ENCODE measurements at places on chromosomes 13 and 19.
A peak's percentile ranks its signal among the peaks of the same experiment; 100 is the strongest.

GRCh38 chr13:32851083-32852069, 164.8 kb upstream of the KL start:
- DNase-seq, result no peak

- no peak for DNase-seq
These were observed 277.6 kb downstream of the SLITRK6 start for GRCh38 chr13:85521657-85522056.

DNA sequence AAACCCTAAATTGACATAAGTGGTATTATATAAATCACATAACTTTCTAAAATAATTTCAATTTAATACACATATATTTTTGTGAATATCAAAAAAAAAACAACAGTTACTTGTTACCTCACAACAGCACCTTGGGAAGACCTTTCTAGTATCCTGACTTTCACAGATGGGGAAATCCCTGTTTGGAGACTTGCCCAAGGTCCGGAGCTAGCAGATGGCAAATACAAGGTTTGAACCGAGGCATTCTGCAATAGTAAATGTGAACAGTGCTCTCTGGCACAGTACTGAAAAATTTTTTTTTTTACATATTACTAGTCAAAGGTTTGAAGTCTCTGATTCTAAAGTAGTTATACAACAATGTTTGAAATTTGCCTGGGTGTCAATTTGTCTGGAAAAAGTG, 104.5 kb downstream of the SUCLA2 start:
- DNase-seq, result no peak

- DNase-seq, result no peak
These were observed 13.3 kb downstream of the SLC7A1 start for GRCh38 chr13:29582171-29582570.

GRCh38 chr19:31506102-31506501, 156.9 kb upstream of the TSHZ3 start:
- no peak for DNase-seq

GRCh38 chr19:10836479-10837330, 693 bp upstream of the TMED1 start:
- DNase-seq, result peak; percentile 80

All from CD4-positive, alpha-beta T cell treated with Interleukin-6 at 100 ng/mL for 8 hours (primary cell).